ENCODE measurements at places on chromosomes 3 and 15.
A peak's percentile ranks its signal among the peaks of the same experiment; 100 is the strongest.

- DNase-seq = no peak
These were observed 244.7 kb upstream of the ZPLD1 start for GRCh38 chr3:102189956-102190723.

- no peak for DNase-seq
These were observed 40.1 kb downstream of the REC114 start for GRCh38 chr15:73483053-73483452.

DNA sequence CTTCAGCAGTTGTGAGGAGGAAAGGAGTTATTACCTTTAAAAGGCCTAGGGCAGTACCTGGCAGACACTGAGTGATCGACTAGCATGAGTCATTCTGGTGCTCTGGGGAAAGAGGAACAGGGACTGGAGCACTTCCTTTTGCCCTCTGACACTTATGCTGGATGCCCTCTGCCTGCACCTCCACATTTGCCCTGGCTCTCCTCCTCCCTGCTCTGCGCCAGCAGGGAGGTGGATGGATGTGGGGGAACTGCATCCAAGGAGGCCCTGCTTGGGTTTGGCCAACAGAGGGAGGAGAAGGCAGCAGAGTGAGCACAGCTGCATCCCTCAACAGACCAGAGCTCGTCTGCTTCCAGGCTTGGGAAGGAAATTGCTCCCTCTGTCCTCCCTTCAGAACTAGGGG is 75.0 kb downstream of the SEMA5B start:
- no peak for DNase-seq

DNA sequence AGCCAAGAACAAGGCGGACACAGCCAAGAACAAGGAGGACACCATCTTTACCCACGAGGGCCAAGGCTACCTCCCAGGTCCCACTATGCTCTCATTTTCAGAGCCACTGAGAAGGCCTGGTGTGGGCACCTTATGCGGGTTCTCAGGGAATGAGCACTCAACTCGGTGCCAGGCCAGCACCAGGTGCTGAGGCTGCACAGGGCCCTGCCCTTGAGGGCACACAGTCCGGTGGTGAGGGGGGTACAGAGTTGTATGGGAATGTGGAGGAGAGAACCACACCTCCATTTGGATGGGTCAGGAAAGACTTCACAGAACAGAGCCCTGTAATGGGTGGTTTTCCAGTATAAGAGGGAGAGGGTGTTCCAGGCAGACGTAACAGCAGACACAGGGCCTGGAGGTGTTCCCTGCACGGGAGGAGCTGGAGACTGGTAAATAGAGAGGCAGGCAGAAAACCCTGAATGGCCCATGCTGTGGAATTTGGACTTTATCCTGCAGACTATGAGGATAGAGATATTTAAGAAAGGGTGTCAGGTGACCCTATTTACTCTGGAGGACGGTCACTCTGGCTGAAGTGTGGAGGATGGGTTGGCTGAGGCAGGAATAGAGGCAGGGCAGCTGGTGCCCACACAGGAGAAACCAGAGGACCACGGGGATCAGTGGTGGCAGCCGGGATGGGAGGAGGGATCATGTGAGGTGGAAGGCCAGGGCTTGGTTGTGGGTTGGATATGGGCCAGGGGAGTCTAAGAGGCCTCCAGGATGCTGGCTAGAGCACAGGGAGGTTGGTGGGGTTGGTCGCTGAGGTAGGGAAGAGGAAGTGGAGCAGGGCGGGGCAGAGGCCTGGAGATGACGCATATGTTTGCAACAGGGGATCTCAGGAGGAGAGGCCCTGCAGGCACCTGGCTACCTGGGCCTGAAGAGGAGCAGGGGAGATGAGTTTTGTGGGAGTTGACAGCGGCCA is 34.6 kb downstream of the CRABP1 start:
- DNase-seq = no peak

- DNase-seq = no peak
These were observed 82.2 kb downstream of the APBA2 start for GRCh38 chr15:28967990-28968389.

- DNase-seq = no peak
These were observed 37.4 kb downstream of the EBLN2 start for GRCh38 chr3:73098873-73099272.

GRCh38 chr15:77630956-77631744 is 1.6 kb downstream of the LINGO1 start:
- no peak for DNase-seq

- DNase-seq = no peak
These were observed 41.0 kb upstream of the CGNL1 start for GRCh38 chr15:57335293-57335715.

DNA sequence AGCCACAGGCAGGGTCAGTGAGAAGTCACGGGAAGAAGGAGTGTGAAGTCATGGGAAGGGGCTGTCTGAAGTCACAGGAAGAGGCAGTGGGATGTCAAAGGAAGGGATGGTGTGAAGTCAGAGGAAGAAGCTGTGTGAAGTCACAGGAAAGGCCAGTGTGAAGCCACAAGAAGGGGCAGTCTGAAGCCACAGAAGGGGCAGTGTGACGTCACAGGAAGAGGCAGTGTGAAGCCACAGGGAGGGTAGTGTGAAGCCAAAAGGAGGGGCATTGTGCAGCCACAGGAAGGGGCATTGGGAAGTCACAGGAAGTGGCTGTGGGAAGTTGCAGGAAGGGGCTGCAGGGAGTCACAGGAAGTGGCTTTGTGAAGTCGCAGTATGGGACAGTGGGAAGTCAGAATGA is 35.1 kb downstream of the GASK1A start:
- DNase-seq = no peak

GRCh38 chr15:60840306-60840702 is 361.4 kb upstream of the ICE2 start:
- DNase-seq = no peak

- DNase-seq = no peak
These were observed 257.4 kb downstream of the RORA start for GRCh38 chr15:60971732-60972131.

GRCh38 chr3:97838393-97838792 is 16.6 kb downstream of the CRYBG3 start:
- DNase-seq = no peak

DNA sequence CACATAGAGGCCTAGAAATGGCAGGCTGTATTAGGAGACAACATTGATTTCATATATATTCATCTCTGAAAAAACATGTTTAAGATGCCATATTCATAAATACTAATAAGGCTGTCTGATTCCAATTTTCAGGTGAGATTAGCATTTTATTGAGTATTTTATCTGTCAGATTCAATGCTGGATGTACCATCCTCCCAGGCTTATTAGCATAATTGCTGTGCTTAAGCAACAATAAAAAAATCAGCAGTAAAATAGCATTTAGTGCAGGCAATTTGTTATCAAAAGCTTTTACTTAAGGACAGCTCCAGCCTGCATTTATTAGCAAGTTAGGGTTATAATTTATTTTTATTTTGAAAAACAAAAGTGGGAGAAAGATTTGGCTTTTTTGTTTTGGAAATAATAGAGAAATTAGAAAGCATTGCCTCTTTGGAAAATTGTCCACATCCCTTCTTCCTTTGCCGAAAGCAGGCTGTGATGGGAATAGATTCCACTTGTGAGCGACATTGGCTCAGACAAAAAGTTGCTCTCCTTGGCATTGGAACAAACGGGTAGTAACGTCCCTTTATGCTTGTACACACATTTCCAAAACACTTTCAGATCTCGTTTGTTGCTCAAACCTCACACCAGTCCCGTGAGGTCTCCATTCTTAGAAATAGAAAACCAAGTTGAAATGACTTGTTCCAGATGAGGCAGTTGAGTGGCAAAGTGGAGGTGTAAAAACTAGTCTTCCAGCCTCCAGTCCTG is 134.0 kb downstream of the LPP start:
- no peak for DNase-seq

GRCh38 chr15:47407692-47408091 is 309.6 kb upstream of the SEMA6D start:
- no peak for DNase-seq

- no peak for DNase-seq
These were observed 23.6 kb upstream of the CSPG4 start for GRCh38 chr15:75736256-75736655.

DNA sequence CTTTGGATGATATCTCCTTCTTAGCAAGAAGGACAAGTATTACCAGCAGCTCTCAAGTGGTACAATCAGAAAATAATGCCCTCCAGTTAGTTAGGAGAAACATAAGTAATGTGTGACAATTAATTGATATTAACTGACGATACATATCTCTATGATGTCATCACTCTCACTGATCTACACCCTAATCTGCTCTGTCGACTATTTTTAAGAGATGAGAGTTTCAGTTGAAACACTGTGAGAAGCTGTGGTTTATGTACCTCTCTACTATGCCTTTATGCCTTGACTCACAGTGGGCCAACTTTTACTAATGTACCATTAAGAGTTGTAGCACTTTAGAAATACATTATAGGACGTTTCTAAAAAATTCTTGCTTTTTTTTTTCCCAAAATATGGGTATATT is 8.6 kb downstream of the CEP152 start:
- DNase-seq = no peak

GRCh38 chr3:153290268-153291015 is 128.4 kb downstream of the RAP2B start:
- DNase-seq = peak; percentile 50

DNA sequence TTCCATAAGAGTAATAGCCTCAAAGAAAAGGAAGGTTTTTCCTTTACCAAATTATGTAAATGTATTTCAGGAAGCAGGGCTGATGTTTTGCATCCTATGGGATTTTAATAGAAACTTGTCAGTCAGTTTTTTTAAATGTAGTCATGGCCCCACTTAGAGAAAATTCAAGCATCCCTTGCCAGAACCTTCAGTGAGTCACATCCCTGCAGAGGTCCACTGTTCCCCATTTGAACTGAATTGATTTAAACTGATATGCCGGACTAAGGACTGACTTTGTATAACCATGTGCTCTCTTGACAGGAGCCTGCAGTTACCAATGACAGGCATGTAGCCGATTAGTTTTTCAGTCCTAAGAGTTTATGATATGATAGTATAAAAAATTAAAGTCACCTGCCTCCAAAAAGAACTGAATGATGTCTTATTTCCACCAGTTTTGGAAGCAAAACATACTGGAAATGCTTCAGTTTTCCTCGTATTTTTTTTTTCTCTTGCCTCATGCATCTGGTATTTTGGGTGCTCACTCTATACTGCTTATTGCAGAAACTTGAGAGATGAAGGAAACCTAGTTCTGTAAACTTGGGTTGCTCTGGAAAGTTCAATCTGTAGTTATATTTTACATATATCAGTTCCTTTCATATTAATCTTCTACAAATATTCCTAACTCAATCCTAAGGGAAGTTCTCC is 30.7 kb downstream of the LRTM1 start:
- no peak for DNase-seq
